Immature natural killer cell (primary cell): ENCODE measurements at places on chromosomes 7 and 10.
A peak's percentile ranks its signal among the peaks of the same experiment; 100 is the strongest.

DNA sequence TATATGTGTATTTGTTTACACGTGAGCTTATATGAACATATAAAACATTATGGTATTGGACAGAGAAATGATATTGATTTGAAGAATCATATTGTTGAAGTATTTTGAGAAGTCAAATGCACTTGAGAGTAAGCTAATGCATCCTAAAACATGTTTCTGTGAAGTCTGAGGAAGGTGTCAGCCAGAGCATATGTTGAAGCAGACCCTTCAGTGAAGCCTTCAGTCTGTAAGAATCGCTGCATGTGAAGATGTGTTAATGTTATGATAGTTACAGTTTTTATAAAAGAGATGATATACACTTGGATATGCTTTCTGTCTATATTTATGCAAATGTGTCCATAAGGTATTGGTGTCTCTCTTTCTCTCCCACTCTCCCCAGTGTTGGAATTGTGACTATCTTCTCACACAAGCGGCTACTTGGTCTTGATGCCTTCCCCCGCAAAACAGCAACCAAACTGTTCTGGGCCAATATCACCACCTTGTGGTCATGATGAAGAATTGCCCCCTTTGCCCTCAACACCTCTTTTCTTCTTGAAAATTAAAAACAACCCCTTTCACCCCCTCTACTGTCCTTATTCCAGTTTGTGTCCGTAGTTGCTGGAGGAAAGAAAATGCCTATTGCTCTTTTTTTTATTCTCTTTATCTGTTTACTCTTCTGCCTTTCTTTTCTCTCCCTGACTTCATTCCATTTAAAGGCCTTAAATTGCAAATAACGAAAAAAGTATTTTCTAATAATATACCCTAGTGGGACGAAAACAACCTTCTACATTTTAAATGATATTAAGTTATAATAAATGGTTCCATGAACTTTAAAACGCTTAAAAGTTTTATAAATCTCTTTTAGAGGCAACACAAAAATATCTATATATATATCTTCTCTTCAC is 64.9 kb downstream of the IKZF1 start:
- peak; percentile 70 for DNase-seq

GRCh38 chr7:157516311-157516710 is 179.5 kb downstream of the DNAJB6 start:
- no peak for DNase-seq

GRCh38 chr10:125928928-125929585 is 32.7 kb downstream of the FANK1 start:
- no peak for DNase-seq

GRCh38 chr10:104359811-104360210 is 6.2 kb downstream of the CFAP58 start:
- no peak for DNase-seq

DNA sequence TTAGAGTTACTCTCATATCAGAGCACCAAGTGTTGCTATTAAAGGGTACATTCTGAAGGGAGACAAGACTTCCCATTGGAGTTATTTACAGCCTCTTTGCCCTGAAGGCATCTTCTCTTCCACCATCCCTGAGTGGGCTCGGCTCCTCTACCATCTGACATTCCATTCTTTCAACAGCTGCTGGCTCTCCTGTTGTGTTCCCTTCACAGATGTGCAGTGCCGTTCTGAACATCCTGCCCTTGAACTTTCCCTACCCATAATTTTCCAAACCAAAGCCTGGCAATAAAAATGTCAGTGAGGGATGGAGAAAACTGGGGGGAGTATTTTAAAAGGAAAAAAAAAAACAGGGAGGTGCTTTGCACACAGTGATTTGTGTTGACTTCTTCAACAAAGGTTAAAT is 392.9 kb downstream of the KCNMA1 start:
- DNase-seq = no peak

DNA sequence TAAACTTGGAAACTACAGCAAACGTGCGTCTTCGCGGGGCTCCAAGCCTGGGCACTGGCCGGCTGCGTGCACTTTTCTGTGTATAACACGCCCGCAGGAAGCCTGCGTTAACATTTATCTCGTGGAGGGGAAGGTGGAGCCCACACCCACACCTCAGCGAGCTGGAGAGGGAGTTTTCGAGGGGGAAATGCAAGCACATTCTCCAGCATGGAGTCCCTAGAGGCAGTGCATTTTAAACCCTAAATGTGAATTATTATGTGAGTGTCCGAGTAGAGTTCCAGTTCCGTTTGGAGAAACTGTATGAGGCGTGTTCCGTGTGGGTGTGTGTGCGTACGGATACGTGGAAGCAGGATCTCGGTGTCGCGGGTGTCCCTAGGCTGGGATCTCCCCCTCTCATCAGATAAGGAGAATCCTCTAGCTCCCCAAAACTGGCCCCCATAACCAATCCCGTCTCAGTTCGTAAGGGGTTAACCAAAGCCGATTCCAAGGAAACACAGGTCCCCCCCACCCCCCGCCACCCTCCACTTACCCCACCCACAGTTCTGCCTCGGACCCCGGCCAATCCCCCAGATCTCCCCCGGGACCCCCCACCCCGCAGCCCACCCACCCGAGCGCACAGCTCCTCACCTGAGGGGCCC is 403 bp downstream of the CDK6 start:
- DNase-seq = peak; percentile 40
